ENCODE measurements at places on chromosomes 1 and 21.

DNA sequence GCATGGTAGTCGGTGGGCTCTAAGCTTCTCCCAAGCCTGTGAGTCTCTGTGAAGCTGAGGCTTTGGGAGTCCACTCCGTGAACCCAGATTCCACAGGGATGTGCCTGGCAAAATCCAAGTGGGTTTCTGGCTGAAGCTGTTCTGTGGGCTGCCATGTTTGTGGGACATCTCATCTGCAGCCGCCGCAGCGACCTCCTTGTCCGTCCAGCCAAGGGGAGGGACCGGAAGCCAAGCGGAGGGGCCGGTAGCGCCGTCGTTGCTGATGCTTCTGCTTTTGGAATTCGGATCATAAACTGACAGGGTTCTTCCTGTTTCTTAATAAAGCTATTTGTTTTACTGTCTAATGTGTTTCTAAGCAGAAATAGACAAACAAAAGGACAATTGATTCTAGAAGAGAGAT, 13.3 kb downstream of the KIF26B start:
- DNase-seq: peak; percentile 60

DNA sequence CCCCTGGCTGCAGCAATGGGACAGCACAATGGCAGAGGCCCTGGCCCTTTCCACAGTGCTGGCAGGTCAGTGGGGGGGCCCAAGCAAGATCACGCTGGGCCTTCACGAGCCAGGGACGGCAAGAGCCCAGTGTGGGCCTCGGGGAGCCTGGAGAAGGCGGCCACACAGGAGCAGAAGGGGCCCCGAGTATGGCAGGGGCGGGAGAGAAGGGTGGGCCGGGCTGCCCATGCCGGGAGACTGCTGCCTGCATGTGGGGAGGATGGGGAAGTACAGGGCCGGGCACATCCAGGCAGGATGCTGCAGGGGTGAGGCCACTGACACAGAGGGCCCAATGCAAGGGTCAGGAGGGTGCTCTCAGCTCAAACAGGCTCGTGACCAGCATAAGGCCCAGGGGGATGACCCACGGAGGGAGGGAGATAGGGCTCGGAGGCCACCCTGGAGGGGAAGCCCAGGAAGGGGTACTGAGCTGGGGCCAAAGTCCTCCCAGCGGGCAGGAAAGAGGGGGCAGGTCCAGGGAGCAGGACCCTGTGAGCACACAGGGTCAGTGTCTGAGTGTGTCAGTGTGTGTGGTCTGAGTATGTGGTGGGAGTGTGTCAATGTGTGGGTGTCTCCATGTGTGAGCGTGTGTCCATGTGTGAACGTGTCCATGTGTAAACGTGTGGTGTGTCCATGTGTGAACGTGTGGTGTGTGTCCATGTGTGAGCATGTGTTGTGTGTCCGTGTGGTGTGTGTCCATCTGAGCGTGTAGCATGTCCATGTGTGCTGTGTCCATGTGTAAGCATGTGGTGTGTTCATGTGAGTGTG, 13.1 kb downstream of the SLC19A1 start:
- no peak for DNase-seq

GRCh38 chr1:2115008-2115641, 64.9 kb downstream of the PRKCZ start:
- no peak for DNase-seq

- no peak for DNase-seq
Measured at GRCh38 chr1:28871631-28872401, 42.6 kb upstream of the EPB41 start.

GRCh38 chr1:10429868-10430215, 391 bp upstream of the CENPS start:
- peak; percentile 42 for DNase-seq

DNA sequence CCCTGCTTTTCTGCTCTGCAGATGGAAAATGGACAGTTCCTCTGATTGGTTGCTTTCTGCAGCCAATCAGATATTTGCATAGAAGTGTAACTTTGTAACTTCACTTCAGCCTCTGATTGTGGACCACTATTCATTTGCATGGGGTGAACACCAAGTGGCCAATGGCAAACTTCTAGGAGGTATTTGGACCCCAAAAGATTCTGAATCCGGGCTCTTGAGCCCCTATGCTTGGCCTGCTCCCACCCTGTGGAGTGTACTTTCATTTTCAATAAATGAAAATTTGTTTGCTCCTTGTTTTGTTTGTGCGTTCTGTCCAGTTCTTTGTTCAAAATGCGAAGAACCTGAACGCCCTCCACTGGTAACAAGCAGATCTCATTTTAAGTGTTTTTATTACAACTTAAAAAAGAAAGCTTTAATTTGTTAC, 6.4 kb upstream of the GSTM4 start:
- DNase-seq: peak; percentile 61

DNA sequence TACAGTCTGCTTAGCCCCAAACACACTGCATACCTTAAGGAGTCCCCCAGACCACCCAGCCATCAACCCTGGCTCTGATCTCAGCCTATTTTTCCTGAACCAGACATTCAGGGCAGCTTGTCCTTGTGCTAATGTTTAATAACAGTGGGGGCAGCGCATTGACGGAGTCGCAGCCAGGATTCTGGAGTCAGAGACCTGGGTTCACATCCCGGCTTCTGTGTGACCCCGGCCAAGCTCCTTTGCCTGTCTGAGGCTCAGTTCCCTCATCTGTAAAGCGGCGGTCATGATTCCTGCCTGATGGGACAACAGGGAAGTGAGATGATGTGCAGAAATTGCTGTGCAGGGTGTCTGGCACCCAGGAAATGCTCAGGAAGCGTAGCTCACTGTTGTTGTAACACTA, 63.1 kb downstream of the MATN1 start:
- no peak for DNase-seq

- peak; percentile 26 for DNase-seq
Measured at GRCh38 chr1:154863315-154864174, 6.5 kb downstream of the KCNN3 start.

DNA sequence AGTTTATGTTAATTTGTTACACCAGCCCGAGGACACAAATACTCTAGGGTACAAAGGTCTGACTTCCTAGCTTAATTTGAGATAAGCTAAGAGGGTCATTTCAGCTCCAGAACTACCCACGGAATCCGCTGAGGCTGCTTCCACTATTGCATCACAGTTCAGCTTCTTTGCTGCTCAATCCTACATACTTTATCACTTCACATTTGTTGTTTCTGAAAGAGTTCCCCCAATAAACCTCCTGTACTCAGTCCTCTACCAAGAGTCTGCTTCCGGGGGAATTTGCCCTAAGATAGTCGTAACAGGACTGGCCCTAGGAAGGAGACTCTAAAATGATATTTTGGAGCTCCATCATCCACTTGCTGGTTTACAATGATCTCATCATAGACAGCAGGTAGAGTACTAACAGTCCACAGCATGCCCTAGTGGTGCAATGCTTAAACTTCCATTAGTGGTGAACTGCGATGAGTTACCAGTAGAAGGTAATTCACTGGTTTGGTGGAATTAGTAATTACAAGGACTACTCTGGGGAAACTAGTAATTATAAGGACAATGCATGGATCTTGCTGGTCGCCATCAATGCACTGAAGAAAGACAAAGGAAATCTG, 229.3 kb downstream of the USH2A start:
- DNase-seq: no peak

GRCh38 chr21:37994211-37994610, 78.0 kb upstream of the KCNJ6 start:
- DNase-seq: no peak

- no peak for DNase-seq
Measured at GRCh38 chr1:222382171-222382570, 165.7 kb downstream of the HHIPL2 start.

- DNase-seq: no peak
Measured at GRCh38 chr21:37146320-37147235, 73.5 kb downstream of the TTC3 start.
